ENCODE measurements at places on chromosomes 12 and 14.

DNA sequence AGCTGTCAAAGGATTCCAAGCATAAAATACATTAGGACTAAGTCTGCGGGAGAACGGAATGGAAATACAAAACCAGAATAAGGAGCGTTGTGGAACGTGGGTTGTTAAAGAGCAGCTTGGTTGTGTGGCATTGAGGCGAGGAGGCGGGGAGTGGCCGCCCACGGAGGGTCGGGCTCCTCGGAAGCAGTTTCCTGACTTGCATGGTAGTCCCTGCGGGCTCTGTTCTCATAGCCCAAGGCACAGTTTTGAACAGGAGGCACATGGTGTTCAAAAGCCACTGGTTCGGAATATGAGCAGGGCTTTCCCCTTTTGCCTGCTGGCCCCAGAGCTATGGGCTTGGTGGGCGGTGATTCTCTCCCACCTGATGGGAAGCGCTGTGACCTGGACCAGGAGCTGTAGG lies 12.2 kb downstream of the DDX51 start:
- DNase-seq = no peak

DNA sequence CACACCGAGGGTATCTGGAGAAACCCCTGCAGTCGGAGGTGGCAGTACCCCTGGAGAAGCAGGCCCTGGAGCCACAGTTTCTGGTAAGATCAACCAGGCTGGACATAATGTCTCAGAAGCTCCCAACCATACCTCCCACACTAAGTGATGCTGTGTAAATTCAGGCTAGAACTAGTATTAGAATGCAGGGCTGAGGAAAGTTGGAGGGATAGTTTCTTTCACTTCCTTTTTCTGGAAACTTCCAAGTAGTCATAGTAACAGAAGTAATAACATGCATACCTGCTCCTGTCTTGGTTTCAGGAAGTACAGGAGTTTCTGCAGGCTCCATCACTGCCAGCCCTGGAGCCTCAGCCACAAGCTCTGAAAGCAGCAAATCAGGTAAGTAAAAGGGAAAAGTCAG lies 228.1 kb upstream of the CNTN1 start:
- DNase-seq = no peak

- DNase-seq = peak; percentile 77
Observed at GRCh38 chr14:76826122-76826521, at the start of gene LRRC74A. TSS of gene LRRC74A (plus strand) at chr14:76826408. CDS start at chr14:76826698, 290 bp downstream.

DNA sequence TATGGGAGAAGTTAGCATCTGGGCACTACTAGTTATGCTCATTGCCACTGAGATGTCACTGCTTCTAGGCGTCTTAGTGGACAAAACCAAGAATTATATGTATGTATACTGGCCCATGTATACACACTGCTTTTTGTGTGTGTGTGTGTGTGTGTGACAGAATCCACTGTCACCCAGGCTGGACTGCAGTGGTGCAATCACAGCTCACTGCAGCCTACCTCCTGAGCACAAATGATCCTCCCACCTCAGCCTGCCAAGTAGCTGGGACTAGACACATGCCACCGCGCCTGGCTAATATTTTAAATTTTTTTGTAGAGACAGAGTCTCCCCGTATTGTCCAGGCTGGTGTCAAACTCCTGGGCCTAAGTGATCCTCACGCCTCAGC lies 25.2 kb downstream of the LIMA1 start:
- no peak for DNase-seq

GRCh38 chr12:24441458-24441857 lies 492.0 kb upstream of the SOX5 start:
- DNase-seq = no peak

DNA sequence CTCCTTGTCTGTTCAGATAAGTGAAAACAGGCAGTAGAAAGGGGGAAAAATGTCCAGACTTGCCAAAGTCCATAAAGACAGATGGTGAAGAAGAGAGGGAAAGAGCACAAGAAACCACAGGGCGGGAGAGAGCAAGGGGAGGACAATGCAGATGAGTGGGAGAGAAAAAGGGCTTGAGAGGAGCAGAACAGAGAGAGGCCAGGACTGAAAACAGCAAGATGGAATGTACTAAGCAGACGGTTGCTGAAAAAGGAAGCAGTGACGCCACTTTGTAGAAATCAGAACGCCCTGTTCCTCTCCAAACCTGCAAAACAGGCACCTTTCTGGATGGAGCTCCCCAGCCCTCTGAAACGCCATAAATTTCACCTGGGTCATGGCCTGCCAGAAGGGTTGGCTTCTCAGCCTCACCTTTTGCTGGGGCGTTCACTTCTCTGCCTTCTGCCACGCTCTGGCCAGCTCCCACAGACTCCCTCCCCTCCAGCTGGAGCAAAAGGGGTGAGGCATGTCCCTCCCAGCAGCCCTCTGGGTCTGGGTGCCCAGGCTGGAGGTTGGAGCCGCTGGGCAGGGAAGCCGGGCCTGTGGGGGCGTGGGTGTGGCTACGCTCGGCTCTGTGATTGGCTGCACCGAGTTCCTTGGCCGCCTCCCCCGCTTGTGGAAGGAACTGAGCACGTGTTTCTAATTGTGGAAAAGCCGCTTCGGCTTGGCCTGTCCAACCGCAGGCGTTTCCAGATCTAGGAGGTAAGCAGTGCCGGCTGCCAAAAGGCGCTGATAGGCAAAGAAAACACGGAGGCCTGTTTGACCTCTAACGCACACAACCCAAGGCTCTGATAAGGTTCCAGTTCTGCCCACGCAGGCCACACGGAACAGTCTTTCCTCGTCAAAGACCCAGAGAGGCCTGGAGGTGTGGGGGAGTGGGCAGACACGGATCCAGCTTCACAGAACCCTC lies 29.3 kb downstream of the SLC7A8 start:
- DNase-seq = peak; percentile 42

GRCh38 chr12:91133871-91134270 lies 22.6 kb upstream of the LUM start:
- peak; percentile 21 for DNase-seq

GRCh38 chr14:73231981-73232851 lies 5.1 kb upstream of the PAPLN start:
- DNase-seq = no peak

DNA sequence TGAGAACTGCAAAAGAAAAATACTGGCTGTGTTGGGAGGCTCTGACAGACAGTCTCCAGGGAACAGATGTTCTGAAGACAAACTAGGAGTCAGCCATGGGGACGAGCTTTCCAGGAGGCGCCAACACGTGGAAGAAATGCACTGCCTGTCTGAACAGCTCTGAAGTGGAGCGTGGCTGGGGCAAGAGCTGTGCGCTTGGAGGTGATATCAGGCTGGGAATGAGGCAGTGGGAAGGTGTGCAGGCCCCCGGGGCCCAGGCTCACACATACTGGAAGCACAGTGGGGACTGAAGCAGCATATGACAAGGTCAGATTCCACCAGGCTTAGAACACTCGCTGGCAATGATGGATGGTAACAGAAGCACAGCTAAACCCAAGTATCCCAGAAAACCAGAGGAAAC lies 17.5 kb downstream of the APPL2 start:
- DNase-seq = no peak

- DNase-seq = no peak
Observed at GRCh38 chr14:36950812-36951211, 221.6 kb downstream of the SLC25A21 start.

DNA sequence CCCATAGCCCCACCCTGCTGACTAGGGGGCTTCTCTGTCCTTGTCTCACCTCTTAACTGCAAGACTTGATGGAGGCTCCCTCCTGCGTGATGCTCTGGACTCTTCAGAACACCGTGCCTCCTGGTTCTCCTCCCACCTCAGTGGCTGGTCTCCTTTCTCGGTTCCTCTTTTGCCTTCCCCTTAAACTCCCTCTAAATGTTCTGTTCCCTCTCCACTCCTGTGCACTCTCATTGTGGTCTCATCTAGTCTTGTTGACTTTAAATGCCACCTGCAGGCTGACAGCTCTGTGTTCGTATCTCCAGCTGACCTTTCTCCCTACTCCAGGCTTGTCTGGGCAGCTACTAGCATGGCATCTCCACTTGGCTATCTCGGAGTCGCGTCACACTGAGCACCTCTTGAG lies 28.3 kb downstream of the DYNC1H1 start:
- peak; percentile 32 for DNase-seq

DNA sequence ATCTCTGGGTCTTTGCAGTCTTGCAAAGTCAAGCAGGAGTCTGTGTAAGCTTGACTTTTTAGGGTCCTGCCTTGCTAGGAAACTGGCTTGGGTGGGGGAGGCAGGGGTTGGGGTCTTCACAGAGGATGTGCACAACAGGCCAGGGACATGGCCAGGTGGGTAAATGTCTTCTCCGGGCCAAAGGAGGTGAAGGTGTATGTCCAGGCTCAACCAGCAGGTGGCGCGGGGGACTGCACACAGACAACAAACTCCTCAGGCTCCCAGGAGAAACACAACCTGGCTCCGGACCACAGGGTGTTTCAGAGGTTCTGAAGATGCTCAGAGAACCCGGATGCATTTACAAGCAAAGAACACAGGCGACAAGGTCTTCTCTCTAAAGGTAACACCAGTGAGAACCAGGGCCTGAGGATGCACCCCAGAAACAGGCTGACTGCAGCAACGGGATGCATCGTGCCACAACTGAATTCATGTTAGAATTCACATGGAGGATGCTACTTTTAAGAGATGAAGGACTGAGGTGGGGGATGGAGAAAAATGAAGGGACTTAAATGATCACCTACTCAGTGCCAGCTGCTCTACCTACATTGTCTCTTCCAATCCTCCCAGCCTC lies 56.0 kb downstream of the PLEKHG3 start:
- DNase-seq = peak; percentile 58

GRCh38 chr12:13288501-13288900 lies 92.0 kb downstream of the EMP1 start:
- DNase-seq = no peak

GRCh38 chr14:75259510-75259855 lies 19.1 kb upstream of the FOS start:
- no peak for DNase-seq

GRCh38 chr12:113917393-113917792 lies 48.7 kb downstream of the RBM19 start:
- no peak for DNase-seq

DNA sequence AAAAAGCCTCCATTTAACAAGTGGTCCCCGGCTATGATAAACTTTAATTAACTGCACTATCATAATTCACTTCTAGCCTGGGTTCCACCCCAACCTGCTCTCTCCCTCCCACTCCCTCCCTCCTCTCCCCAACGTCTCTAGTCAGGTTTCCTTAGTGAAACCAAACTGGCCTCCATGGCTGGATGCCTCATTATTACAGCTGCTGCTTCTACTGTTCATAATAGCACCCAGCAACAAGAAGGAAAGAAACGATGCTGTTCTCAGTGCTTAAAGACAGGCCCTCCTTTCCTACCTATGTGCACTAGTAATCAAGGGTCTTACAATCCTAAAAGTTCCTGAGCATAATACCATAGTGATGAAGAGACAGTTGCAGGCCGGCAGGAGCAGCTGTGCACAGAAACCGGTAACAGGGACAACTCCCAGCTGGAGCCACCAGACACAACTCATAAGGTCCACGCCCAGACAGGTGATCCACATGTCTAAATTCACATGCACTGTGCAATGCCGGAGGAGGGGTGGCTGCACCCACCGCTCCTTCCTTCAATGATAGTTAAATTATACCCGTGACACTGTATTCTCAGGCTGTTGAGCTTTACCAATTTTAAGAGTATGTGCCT lies 6.2 kb downstream of the IRF2BPL start:
- no peak for DNase-seq

- DNase-seq = no peak
Observed at GRCh38 chr14:54200726-54201125, 196.1 kb upstream of the CDKN3 start.

- DNase-seq = peak; percentile 85
Observed at GRCh38 chr14:68285421-68286179, 466.0 kb downstream of the RAD51B start.

DNA sequence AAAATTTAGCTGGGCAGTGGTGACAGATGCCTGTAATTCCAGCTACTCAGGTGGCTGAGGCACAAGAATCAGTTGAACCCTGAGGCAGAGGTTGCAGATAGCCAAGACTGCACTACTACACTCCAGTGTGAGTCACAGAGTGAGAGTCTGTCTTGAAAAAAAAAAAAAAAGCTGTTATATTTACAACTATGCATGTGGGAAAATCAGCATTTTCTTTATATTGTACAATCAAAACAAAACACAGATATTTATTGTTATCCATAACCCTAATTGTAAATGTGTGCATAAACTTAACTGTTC lies 12.5 kb downstream of the C1R start:
- no peak for DNase-seq

DNA sequence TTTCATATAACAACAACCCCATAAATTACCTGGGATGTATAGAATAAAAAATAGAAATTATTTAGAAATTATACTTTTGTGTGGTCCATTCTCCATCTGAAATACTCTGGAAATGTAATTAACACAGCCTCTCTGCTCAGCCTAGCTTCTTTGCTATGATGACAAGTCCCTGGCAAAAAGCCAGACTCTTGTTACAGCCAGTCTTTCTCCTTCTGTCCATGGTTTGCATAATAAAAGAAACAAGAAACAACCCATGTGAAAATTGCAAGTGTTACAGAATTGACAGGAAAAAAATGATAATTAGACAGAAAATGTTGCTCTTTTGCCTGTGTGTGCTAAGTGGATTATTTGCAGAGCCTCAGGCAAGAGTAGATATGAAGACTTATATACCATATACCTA lies 61.3 kb downstream of the C12orf50 start:
- no peak for DNase-seq

DNA sequence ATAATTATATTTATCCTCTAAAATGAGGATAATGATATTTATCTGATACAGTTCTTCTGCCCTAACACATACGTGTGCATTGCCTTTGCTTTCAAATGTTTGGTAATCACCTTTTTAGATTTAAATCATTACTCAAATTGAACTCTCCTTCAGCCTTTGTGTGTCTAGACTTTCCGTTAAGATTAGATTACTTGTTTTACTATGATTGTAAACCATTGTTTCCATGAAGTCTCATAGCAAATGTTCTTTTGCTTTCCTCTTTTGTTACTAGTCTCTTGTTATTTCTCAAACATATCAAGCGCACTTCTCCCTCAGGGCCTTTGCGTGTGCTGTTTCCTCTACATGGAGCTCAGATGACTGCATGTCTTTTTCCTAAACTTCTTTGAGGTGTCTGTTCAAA lies 63.7 kb downstream of the ETV6 start:
- no peak for DNase-seq

- no peak for DNase-seq
Observed at GRCh38 chr14:63891148-63891975, 38.6 kb downstream of the SYNE2 start.

GRCh38 chr14:26841920-26842741 lies 244.3 kb upstream of the NOVA1 start:
- no peak for DNase-seq

DNA sequence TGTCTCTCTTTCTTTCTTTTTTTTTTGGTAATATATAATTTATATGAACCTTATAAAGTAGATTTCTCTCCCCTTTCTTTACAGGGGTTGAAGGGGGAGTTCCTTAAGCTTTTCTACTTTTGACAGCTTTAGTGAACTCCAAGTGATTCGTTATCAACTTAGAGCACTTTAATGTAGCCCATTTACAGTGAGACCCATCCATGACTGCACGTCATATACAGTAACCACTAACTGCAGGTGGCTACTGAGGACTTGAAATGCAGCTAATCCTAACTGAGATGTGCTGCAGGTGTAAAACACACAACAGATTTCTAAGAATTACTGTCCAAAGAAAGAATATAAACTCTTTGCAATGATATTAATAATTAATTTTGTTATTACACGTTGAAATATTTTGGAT lies 582 bp downstream of the LRRIQ1 start:
- no peak for DNase-seq

- no peak for DNase-seq
Observed at GRCh38 chr12:119783787-119784186, 93.3 kb downstream of the CIT start.
